EL (cell line): ENCODE measurements at places on chromosomes 4 and X.

DNA sequence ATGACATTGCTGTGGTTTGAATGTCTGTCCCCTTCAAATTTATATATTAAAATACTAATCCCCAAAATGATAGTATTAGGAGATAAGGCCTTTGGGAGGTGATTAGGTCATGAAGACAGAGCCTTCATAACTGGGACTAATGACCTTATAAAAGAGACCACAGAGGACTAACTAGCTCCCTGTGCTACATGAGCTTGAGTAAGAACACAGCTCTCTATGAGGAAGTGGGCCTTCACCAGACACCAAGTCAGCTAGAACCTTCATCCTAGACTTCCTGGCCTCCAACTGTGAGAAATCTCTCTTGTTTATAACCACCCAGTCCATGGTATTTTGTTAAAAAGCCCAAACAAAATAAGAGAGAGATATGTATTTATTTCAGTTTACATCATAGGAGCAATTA lies 242.2 kb upstream of the CTSO start:
- DNase-seq = no peak

GRCh38 chr4:108052558-108053120 lies 63.0 kb downstream of the HADH start:
- DNase-seq = no peak

- DNase-seq = no peak
Measured at GRCh38 chr4:122909683-122910082, 12.7 kb downstream of the NUDT6 start.

DNA sequence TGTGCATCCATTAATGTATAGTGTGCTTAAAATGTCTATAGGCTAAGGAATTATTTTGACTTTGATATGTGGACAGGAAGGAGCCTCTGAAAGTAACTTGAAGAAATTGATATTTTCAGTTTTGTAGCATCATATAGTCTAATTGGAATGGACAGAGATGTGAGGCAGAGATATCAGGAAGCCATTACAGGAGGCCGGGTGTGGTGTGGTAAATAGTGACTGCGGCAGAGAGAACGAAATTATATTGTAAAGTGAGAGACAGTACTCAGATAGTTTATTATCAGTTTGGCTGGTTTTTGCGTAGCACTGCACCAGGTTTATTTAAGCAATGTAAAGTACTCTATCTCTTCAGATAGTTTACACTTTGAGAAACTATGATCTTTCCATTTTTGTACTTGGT lies 98.5 kb downstream of the RAP1GDS1 start:
- no peak for DNase-seq

DNA sequence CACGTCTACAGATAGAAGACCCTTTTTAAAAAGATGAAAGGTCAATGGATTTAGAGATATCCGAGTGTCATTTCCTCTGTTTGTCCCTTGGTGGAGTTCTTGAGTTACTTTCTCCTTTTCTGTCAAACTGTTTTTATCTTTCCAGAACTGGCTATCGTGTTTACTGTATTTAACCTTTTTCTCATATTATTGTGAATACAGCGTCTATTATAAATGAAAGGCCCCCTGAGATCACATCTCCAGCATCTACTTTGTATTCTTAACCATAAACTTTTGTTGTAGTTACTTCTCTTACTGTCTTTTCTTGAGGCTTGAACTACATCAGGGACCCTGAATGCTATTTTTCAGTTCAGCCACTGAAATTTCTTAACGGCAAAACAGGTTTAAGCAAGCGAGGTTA lies 4.0 kb upstream of the PCDH7 start:
- DNase-seq = peak; percentile 18

DNA sequence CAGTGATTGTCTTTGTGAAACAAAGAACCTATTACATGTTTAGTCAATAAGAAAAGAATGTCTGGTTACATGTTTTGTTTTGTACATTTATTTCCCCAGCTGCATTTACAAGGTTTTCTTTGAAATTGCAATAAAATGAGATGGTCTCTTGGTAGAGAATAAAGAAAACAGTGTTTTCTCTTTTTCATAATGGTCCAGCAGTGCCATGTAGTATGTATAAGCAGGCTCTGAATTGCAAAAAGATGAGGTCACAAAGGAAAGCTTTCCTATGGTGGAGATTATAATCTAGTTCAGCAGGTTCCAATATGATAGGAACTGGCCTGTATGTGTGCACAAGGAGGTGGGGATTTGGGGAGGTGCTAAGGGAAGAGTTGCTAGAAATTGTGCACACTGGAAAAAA lies 1417.3 kb downstream of the STIM2 start:
- peak; percentile 23 for DNase-seq

GRCh38 chrX:139834879-139835278 lies 98.0 kb downstream of the ATP11C start:
- no peak for DNase-seq

DNA sequence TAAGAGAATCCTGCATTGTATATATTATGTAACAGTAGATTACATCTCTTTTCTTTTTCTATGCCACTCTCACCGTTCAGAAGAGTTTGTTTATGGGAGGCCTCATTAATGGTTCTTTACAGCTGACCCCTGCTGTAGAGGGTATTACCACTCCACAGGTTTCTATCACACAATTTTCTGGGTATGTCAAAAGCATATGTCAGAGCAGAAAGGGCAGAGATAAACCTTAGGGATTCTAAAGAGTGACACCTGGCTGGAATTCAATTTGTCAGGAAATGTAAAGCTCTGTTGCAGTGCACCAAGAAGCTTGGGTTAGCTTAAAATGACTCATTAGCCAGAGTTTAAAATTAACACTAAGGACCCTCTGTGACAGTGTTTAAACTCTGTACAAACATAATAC lies 658.7 kb downstream of the PCDH18 start:
- no peak for DNase-seq

- DNase-seq = no peak
Measured at GRCh38 chr4:148914301-148914700, 472.1 kb upstream of the NR3C2 start.

- DNase-seq = no peak
Measured at GRCh38 chr4:85842540-85842939, 367.6 kb downstream of the ARHGAP24 start.

- no peak for DNase-seq
Measured at GRCh38 chr4:147134536-147135210, 189.0 kb upstream of the TTC29 start.

GRCh38 chr4:153755186-153755585 lies 4.6 kb downstream of the RNF175 start:
- DNase-seq = no peak

- DNase-seq = no peak
Measured at GRCh38 chr4:25547343-25547742, 108.3 kb upstream of the SLC34A2 start.

- DNase-seq = no peak
Measured at GRCh38 chr4:172517391-172517790, 651.2 kb upstream of the GALNT7 start.

DNA sequence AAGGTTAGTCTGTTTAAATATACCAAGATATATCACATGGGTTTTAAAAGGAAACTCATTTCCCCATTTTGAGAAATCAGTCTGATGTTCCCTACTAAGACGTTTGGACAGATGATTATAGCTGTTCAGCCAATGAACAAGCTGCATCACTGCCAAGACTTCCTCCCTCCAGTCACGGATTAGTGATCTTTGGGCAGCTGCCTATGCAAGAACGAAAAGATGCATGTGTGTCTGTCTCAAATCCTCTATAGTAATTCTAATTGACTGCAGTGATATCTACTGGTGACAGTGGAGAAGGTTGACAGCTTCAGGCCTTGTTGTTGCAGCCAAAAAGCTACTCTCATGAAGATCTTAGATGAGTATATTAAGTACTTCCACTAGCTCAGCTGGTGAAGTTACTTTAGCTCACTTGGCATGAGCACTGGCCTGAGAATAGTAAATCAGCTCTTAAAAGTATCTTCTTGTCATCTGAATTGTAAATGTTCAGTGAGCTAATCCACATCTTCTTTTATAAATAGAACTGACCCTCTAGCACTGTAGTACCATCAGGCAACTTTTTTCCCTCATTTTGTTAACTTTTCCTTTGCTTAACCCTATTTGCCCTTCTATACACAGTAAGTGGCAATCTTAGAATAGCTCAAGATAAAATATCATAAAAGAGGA lies 134.5 kb upstream of the PCDH10 start:
- DNase-seq = no peak

DNA sequence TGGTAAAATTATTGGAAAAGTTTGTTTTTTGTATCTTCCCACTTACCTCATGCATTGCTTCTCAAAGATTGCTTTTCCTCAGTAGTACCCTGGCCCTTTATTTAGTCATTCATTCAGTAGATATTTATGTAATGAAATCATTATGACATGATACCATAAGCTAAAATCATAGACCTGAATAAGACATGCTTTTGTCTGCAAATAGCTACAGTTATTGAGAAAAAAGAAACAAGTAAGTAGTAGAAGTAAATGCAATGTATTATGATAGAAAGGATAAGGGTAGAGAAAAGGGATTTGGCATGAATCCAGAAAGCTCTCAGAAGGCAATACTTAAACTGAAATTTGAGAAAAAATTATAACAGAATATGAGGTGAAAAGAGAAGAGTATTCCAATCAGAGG lies 352.5 kb downstream of the GPM6A start:
- DNase-seq = peak; percentile 5

DNA sequence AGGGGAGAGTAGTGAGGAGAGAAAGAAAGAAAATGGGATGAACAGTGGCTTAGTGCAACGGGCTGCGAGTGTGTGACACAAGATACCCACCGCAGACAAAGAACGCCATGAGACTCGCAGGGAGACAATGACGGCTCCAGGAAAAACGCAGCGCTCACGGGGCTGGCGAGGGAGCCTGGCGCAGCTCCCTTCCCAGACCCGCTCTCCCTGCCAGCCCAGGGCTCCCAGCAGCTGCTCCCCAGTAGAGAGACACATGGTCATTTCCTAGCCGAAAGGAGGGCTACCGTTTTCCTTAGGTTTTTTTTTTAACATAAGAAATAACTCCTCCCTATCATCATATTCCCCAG lies 149.5 kb downstream of the MAML3 start:
- DNase-seq = peak; percentile 59
